ENCODE measurements at places on chromosomes 13 and 19. TPM values are rescaled to one million over a fixed set of nuclear protein-coding genes. Genes with fewer than 3 reads are reported as not detected.
A peak's percentile ranks its signal among the peaks of the same experiment; 100 is the strongest.

The FBXO17 gene
- total RNA-seq, result 11.1 TPM

The IGFL3 gene
- total RNA-seq, result not detected

The SULT2B1 gene
- 10.5 TPM for total RNA-seq

The LGALS4 gene
- 12.3 TPM for total RNA-seq

DNA sequence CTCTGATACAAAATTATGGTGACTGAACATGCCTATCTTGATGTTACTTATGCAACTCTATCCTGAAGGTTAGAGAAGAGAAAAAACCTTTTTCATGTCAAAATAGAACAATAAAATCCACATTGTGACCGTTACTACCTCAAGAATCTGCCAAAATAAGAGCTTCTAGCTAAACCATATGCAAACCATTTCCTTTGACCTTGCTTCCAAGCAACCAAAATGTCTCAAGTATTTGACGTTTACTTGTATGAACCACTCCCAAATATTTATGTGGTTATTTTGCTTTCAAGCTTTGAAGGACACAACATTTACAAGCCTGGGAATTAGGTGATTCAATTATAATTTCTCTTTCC lies 13.9 kb downstream of the FOXO1 start:
- DNase-seq, result no peak

DNA sequence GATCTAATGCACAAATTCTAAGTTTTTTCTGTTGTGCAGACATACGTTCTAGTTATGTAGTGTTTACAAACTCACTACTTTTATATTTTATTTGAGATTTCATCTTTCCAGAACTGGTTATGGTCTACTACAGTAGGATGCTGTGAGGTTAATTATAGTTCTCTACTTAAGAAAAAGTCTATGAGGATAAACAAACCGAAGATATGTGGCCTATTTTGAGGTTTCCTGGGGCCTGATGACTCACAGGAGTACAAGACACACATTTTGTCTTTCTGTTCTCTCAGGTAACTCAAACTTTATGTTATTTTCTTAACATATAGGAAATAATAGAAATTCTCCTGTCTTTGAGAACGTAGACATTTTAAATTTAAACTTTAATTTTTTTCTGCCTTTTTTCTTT lies 45.1 kb downstream of the PCDH20 start:
- DNase-seq, result no peak

DNA sequence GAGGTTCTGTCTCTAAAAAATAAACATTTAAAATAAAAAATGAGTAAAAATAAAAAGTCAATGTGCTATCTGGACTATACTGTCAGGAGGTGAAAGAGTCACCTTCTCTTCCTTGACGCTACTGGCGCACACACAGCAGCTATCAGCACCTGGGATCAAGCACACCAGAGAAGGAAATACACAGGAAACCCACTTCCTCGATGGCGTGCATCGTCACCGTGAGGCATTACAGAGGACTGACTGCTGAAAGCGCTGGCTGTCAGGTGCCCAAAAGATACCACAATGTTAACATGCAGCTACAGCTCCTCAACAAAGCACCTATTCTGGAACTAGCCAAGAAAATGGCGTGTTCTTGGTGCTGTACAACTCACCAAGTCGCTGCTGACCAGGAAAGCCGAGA lies 6.1 kb downstream of the SLC35E1 start:
- DNase-seq, result no peak

DNA sequence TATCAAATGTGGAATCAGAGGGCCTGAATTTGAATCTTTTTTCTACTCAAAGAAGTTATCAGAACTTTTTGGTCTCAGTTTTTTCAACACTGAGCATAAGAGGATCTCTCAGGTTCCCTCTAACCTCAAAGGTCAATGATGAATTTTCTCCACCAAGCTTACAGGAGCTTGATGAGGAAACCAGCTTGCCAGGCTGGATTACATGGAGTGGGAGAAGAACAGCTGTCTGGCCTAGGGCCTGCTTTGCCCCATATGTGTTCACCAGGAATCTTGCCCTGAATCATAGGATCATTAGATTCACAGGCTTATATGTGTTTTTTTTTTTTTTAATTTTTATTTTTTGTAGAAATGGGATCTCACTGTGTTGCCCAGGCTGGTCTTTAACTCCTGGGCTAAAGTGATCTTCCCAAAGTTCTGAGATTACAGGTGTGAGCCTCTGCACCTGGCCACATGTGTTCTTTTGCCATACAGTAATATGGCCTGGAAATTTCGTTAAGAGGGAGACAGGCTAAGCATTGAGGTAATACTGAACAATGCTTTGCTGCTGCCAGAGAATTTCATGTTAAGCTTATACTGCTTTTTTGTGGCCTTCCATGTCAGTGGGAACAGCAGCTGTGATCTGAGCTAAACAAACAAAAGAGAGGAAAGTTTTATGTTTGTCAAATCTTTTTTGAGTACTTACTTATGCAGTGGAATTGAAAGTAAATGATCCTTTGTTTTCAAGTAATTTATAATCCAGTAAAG lies 110.6 kb downstream of the DNAJC3 start:
- no peak for DNase-seq

- peak; percentile 31 for DNase-seq
Measured at GRCh38 chr13:39577838-39578491, 25.0 kb downstream of the LHFPL6 start.

GRCh38 chr19:438416-438958 lies 22.3 kb downstream of the SHC2 start:
- no peak for DNase-seq

DNA sequence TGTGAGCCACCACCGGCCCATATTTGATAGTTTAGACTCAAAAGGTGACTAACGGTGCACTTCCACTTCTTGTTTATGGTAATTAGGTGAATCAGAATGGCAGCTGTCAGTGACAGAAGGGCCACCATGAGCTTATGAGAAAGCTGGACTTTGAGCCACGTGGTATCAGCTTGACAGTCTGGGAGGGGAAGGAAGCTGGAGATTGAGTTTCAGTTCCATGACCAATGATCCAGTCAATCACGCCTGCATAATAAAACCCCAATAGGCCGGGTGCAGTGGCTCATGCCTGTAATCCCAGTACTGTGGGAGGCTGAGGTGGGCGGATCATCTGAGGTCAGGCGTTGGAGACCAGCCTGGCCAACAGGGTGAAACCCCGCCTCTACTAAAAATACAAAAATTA lies 8.2 kb downstream of the EID2B start:
- DNase-seq, result no peak

DNA sequence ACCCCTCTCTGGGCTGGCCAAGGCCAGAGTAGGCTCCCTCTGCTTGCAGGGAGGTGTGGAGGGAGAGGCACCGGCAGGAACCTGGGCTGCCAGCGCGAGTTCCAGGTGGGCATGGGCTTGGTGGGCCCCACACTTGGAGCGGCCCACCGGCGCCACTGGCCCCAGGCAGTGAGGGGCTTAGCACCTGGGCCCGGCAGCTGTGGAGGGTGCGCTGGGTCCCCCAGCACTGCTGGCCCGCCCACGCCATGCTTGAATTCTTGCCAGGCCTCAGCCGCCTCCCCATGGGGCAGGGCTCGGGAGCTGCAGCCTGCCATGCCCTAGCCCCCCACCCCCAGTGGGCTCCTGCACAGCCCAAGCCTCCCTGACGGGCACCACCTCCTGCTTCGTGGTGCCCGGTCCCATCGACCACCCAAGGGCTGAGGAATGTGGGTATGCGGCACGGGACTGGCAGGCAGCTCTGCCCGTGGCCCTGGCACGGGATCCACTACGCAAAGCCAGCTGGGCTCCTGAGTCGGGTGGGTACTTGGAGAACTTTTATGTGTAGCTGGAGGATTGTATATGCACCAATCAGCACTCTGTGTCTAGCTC lies 1648.0 kb downstream of the OLFM4 start:
- peak; percentile 66 for DNase-seq

DNA sequence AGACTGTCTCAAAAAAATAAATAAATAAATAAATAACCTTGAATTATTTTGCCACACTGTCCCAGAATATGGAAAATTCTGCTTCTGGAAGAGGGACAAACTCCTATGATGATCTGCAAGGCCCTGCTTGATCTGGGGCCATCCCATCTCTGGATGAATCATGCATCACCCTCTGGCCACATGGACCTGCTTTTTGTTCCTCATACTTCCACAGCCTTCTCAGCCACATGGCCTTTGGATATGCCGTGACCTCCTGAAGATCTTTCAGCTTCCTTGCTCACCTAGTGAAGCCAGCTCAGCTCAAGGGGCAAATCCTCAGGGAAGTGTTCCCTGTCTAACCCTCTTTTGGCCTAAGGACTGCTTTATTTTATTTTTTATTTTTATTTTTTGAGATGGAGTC lies 10.3 kb downstream of the IER2 start:
- DNase-seq, result no peak

- no peak for DNase-seq
Measured at GRCh38 chr19:43847884-43848283, 20.8 kb downstream of the ZNF283 start.

DNA sequence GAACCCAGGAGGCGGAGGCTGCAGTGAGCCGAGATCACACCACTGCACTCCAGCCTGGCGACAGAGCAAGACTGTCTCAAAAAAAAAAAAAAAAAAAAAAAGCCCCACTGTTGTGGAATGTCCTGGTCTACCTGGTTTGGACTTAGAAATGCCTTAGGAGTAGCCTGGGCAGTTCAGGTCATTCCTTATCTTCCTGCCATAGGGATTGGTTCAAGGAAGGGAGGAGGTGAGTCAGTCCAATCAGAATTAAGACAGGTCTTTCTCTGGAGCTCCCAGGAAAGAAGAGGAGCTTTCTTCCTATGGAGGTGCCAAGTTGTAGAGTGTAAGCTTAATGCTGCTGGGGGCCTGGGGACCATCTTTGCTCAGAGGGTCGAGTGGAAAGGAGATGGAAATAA lies 44.8 kb downstream of the SIPA1L3 start:
- no peak for DNase-seq

GRCh38 chr19:34337739-34338138 lies 27.3 kb upstream of the GPI start:
- no peak for DNase-seq

GRCh38 chr19:21604351-21604926 lies 99.0 kb downstream of the ZNF429 start:
- DNase-seq, result no peak

Data from upper lobe of left lung (tissue), 6 donors.